HAP-1 (cell line): ENCODE measurements at places on chromosomes 2 and 18.
A peak's percentile ranks its signal among the peaks of the same experiment; 100 is the strongest.

DNA sequence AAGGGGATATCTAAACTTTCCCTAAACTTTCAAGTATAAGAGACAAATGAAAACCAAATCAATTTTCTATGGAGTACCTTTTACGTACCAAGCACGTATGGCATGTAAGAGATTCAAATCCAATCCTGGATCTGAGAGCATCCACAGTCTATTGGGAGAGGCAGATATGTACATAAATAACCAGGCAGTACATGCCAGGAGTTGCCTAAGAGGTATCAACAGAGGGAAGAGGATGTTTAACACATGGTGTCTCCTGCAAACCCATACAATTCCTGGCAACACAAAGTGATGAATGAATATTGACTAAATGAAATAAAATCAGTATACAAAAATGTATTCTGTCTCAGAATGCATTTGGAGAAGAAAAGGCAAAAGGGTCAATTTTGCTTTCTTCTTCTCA, 116.6 kb downstream of the PIGN start:
- no peak for DNase-seq

DNA sequence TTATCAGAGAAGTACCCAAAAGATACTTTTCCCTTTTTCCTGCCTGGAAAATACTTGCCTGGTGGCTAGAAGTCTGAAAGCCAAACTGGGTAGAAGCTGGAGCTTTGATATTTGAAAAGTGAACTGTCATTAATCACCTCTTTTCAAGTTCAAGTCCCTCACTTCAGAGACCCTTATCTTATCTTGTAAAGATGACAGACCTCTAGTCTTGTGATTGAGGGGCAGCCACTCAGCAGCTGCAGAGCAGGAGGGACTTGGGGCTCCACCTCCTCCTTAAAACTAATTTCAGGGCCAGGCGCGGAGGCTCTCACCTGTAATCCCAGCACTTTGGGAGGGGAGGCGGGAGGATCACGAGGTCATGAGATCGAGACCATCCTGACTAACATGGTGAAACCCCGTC, 64.2 kb upstream of the CDCA7 start:
- no peak for DNase-seq

DNA sequence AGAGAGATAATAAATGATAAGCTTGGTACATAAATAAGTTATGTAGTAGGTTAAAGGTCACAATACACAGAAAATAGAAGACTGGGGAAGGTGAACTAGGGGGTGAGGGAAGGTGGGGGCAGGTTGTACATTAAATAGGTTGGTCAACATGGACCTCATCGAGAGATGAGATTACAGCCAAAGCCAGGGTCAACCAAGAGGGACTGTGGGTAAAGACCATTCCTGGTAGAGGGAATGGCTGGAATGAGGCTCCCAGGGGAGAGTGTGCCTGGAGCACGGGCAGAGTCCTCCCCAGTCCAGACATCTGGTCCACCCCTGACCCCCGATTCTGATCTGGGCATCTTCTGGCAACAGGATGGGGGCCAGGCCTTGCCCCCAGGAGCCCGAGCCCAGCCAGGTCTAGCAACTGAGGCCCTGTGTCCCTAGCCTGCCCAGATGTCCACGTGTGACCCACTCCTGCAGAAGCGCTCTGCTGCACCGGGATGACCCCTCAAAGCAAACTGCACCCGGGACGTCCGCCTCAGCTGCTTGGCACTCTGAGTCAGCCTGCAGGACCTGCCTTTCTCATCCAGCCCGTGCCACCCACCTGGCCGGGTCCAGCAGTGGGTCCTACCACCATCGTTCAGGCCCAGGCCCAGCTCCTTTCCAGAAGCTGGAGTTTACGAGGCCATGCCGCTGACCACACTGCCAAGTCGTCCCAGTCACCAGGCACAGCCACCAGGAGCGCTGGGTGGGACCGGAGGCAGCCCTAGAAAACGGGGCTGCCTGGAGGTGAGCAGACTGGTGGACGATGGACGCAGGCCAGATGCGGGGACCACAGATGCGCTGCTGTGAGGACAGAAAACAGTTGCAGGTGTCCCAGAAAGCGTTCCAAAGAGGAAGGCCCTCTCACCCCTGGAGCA, 56.2 kb upstream of the ID2 start:
- no peak for DNase-seq

DNA sequence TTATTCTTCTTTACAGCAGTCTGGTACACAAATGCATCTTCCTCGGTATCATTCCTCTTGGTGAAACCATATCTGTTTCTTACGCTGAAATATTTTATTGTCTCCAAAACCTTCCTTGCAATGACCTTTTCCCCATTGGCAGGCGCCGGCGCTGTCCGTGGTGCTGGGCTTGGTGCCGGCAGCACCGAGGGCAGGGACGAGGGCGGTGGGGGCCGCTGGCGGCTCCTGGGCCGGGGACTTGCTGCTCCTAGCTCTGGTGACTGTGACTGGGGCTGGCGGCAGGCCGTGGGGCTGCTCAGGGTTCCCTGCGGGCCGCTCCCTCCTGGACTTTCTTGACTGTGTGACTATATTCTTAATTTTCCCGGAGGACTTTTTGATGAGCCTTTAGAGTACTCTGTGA, 72.5 kb downstream of the GPR39 start:
- no peak for DNase-seq

DNA sequence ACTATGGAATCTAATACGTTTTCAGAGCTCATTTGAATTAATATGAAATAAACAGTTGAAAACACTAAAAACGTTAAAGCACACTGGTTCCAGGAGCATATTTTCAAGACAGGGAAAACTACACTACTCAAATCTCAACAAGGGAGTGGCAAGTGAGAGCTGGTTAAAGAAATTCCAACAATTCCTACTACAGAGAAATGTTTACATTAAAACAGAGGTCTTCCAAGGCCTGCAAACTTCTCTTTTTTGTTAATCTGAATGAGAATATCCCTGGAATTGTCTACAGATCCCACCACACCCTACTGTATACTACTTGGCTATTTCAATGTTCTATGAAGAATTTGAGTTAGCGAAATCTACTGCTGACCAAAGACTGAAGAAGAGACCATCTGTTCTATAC, 231.5 kb downstream of the ZEB2 start:
- DNase-seq, result peak; percentile 80

- DNase-seq, result no peak
These were observed 92.7 kb upstream of the CD302 start for GRCh38 chr2:159890551-159891266.

DNA sequence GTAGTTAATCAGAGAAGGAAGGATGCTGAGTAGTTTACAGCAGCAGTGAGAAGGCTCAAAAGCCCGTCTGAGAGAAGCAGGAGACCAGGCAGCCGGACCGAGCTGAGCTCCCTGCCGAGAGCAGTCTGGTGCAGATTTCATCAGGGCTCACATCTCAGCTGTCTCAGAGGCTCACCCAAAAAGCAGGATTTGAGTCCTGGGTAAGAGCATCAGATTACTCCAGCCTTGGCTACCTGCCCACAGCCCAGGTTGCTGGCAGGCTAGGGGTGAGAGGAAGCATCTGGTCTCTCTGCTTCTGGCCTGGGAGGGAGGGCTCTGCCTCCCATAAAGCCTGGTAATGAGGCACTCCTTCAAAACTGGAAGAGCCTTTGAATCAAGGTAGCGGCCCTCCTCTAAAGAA, 140.5 kb downstream of the ST6GAL2 start:
- no peak for DNase-seq

- no peak for DNase-seq
These were observed 160.8 kb downstream of the TGIF1 start for GRCh38 chr18:3610813-3611212.

DNA sequence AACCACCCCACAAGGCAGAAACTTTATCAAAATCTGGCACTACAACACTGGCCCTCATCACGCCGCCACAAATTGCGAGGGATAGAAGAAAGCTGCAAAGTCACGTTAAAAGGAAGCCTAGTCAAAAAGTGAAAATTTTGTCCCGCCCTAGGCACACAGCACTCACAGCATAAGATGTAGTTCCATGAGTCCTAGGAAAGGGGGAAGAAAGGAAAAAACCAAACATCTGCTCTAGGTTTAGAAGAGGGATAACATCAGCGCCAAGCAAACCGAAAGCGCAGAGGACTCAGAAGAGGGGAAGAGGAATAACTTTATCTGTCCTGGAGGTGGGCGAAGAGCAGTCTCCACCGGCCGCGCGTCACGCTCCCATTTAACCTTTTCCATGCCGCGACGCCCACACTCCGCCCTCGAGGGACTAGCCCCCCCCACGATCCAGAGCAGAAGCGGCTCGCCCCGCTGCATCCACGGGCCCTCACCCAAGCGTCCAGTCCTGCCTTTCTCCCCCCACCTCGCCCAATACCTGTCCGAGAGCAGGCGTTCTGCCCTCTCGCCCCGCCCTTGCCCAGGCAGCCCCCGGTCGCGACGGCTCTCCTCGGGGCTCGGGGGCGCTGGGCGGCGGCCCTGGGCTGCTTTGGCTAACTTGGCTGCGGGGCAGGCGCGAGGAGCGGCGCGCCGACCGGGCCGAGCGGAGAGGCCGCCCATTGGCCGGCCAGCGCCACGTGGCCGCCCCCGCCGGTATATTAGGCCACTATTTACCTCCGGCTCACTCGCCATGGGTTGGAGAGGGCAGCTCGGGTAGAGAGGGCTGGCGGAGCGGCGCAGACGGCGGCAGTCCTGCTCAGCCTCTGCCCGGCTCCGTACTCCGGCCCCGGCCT, at the start of gene HOXD1:
TSS of gene HOXD1 (plus strand) at position 770 of the 875 bp plus-strand sequence. CDS start 134 bp downstream, outside the sequence.
- no peak for DNase-seq
